ENCODE measurements at places on chromosomes 3 and 15.

- DNase-seq: no peak
Measured at GRCh38 chr15:58346361-58346760, 85.4 kb upstream of the LIPC start.

- DNase-seq: no peak
Measured at GRCh38 chr15:101394654-101395053, 94.9 kb downstream of the PCSK6 start.

GRCh38 chr3:195455789-195456188 is 13.0 kb upstream of the ACAP2 start:
- DNase-seq: no peak

DNA sequence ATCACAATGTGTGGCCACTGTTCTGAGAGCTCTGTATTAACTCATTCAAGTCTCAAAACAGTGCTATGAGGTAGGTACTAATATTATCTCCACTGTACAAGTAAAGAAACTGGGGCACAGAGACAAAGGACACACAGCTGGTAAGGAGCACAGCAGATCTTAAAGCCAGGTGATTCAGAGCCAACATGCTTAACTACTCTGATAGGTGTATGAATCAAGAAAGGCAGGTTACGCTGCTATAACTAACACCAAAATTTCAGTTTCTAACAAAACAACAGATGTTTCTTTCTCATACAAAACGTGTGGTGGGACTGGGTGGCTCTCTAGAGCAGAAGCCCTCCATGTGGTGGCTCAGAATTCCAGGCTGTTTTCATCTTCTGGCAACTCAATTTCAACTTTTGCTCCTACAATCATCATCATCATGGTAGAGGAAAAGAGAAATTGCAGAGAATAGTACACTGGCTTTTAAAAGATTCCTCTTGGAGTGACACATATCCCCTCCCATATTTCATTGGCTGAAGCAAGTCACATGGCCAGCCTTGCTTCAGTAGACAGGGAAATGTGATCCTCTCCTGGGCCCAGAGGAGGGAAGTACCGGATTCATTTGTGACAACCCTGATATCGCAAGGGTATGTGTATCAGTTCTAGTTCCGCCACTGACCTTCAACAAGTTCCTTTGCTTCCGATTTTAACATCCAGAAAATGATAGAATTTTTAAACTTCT is 126.2 kb upstream of the PTX3 start:
- no peak for DNase-seq

All from hematopoietic multipotent progenitor cell treated with erythropoietin and hydrocortisone succinate and interleukin-3 and kit ligand, for 17 days (in vitro differentiated cells).